ENCODE measurements at places on chromosomes 2 and 18. TPM values are rescaled to one million over a fixed set of nuclear protein-coding genes. Genes with fewer than 3 reads are reported as not detected.

MBD2 gene
- total RNA-seq = 96.3 TPM

MBD1 gene
- total RNA-seq = 123 TPM

NMUR1 gene
- 0.94 TPM for total RNA-seq

C2orf42 gene
- total RNA-seq = 33.8 TPM

COBLL1 gene
- 0.50 TPM for total RNA-seq

OTX1 gene
- not detected for total RNA-seq

DNA sequence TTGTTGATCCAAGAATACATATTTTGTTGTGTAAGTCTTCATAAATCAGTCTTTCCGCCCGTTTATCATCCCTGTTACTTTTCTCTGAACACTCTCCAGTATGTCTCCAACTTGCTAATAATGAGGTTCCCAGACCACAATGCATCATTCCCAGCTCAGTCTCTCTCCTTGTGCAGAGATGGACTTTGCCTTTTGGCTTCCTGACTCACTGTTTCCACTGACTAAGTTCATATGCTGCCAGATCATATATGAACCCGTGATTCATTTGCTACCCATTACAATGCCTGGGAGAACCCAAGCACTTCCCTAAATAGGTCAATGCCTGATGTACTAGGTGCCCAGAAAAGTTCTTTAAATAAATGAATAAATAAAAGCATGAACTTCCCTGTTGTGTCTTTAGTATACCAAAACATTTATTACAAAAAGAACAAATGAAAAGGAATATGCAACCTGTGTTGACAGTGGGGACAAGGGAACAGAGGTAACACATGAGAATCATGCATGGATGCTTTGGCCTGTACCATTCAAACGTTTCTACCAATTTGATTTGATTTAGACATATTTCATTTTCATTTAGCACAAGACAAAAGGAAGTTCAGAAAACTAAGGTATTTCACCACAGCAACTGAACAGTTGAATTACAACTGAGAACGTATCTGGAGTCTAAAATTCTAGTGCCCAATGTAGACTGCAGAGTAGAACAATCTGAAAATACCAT lies 215.4 kb upstream of the HNRNPA3 start:
- peak overlapping the region; percentile 62 for H3K4me3 ChIP-seq
- no peaks in the 10 kb centered on the region for H3K27me3 ChIP-seq
- H3K36me3 ChIP-seq = peaks cover 7% of the 10 kb centered on the region
- no peak for DNase-seq

DNA sequence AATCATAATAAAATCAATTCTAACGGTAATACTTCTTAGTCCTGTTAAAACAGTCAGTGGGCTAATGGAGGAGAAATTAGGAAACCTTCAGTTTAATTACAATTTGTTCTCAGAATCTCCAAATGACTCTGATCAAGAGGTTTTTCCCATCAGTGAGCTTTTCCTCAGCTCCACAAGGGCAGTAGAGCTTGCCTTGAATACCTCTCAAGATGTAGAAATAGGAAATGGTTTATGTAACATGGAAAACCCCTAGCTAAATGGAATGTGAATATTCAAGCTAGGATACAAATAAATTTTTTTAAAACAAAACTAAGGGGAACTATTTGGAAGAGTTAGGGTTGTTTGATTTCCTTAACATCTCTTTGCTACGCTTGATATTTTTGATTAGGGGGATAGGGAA lies 87.5 kb downstream of the PLEKHM3 start:
- H3K4me1 ChIP-seq = no peaks in the 10 kb centered on the region
- no peak overlapping the region for H3K27ac ChIP-seq
- H3K4me3 ChIP-seq = no peak overlapping the region

DNA sequence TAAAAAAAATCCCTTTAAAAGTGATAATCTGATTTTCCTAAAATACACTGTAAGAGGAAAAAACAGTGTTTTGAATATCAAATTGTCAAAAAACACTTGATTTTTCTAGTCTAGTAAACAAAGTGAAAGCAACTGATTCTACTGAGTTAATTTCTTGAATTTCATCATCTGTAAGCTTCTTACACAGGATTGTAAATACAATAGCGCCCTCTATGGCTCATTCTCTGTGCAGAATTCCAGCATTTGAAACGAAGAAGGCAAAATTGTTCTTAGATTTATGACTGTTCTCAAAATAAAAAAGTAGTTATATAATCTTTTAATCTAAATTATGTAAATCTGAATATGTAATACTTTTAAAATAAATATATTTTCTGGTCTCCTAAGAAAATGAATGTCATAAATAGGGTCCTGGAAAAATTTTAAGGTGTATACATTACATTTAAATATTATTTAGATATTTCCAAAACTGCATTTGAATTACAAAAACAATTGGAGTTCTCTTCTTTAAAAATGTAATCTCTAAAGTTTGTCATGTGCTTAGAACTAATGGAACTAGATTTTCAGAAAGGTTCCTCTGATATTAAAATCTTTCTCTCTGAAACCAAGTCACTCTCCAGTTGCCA lies 176.9 kb upstream of the MC4R start:
- H3K4me1 ChIP-seq = no peaks in the 10 kb centered on the region
- no peaks in the 10 kb centered on the region for H3K27me3 ChIP-seq
- H3K27ac ChIP-seq = no peak overlapping the region
- DNase-seq = no peak

DNA sequence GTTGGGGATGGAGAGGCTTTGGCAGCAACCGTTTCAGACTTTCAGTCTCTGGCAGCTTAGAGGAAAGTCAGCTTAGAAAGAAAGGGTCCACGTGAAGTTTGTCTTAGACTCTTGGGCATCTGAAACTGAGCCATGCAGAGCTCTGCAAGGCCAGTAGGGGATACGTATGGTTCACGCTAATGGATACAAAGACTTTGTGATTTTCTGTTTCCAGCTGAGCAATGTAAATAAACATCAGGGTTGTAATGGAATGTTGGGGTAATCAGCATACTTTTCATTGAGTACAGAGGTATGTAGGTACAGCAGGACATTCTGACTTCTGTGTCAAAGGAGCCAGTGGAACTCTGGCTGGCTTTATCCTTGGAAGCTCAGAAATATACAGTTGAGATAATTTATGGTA lies 31.0 kb downstream of the RALB start:
- H3K27ac ChIP-seq = no peak overlapping the region
- DNase-seq = no peak
- H3K36me3 ChIP-seq = peaks cover 53% of the 10 kb centered on the region

DNA sequence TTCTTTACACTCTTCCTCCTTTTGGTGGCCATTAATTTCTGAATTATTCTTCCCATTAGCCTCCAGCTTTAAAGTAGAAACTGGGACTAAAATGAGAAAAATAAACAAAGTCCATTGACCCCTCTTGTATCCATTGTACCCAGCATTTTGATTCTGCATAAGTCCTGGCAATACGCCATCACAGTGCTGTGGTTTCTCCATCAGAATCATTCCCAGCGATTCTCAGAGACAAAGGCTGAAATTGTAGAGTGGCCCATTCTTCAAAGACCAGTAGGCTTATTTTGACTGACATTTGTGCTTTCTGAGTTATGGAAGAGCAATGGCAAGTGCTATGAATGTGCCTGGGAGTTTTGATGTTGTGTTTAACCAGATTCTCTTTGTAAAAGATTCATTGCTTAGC lies 199.3 kb upstream of the GALNT5 start:
- no peaks in the 10 kb centered on the region for H3K4me1 ChIP-seq
- no peaks in the 10 kb centered on the region for H3K36me3 ChIP-seq
- no peak overlapping the region for H3K4me3 ChIP-seq
- H3K27me3 ChIP-seq = peaks cover 3% of the 10 kb centered on the region
- no peak for DNase-seq

- no peak overlapping the region for H3K4me3 ChIP-seq
- no peaks in the 10 kb centered on the region for H3K27me3 ChIP-seq
- no peak for DNase-seq
- H3K36me3 ChIP-seq = no peaks in the 10 kb centered on the region
Measured at GRCh38 chr2:35462226-35462998, 893.2 kb upstream of the CRIM1 start.

DNA sequence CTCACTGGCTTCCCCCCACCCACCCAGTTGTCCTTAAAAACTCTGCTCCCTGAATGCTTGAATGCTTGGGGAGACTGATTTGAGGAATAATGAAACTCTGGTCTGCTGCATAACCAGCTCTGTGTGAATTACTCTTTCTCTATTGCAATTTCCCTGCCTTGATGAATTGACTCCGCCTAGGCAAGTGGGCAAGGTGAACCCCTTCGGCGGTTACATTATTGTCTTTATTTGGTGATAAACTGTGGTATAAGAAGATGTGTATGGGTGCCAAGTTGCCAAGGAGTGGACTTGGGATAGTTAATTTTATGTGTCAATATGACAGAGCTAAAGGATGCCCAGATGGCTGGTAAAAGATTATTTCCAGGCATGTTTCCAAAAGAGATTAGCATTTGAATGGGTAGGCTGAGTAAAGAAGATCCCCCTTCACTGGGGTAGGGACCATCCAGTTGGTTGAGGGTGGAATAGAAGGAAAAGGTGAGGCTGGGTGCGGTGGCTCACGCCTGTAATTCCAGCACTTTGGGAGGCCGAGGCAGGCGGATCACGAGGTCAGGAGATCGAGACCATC lies 98.5 kb upstream of the HAAO start:
- no peak overlapping the region for H3K4me3 ChIP-seq
- H3K36me3 ChIP-seq = no peaks in the 10 kb centered on the region
- H3K27me3 ChIP-seq = peaks cover 5% of the 10 kb centered on the region
- no peak overlapping the region for H3K27ac ChIP-seq
- no peak for DNase-seq

GRCh38 chr18:50439460-50440015 lies 64.7 kb downstream of the SKA1 start:
- H3K36me3 ChIP-seq = no peaks in the 10 kb centered on the region
- H3K27me3 ChIP-seq = no peaks in the 10 kb centered on the region
- no peak overlapping the region for H3K4me3 ChIP-seq
- no peak overlapping the region for H3K27ac ChIP-seq

- H3K4me3 ChIP-seq = no peak overlapping the region
- H3K27ac ChIP-seq = no peak overlapping the region
- no peak for DNase-seq
- H3K27me3 ChIP-seq = no peaks in the 10 kb centered on the region
Measured at GRCh38 chr18:58407263-58407648, 221.6 kb downstream of the ALPK2 start.

DNA sequence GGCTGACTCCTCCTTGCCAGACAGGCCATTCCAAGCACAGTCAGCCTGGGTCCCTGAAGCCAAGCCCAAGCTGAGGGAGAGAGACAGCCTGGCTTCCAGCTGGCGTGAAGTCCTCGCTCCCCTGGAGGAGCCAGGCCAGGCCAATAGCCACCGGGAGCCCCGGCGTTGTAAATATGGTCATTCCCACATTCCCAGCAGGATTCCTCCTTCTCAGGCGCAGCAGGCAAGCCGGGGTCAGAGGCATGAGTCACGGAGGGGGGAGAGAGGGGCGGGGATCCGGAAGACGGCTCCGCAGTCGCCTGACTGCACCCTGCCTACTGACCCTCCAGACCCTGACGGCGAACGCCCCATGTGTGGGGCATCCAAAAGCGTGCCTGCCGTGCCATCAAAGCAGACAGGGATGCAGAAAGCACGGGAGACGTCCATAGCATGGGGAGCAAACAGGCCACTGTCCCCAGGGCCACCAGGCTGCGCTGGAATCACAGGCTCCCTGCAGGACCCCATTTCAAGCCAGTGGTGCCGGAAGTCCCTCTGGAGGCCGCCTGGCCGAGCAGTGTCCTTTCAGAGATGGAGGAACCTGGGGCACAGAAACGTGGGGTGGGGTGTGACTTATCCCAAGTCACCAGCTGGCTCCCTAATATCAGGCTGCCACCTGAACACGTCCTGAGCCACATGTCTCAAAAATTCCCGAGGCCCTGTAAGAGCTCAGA lies 48.2 kb downstream of the TWIST2 start:
- no peak overlapping the region for H3K4me3 ChIP-seq
- H3K27ac ChIP-seq = no peak overlapping the region
- no peaks in the 10 kb centered on the region for H3K4me1 ChIP-seq
- no peak for DNase-seq
- peaks cover 2% of the 10 kb centered on the region for H3K27me3 ChIP-seq
- H3K36me3 ChIP-seq = no peaks in the 10 kb centered on the region

DNA sequence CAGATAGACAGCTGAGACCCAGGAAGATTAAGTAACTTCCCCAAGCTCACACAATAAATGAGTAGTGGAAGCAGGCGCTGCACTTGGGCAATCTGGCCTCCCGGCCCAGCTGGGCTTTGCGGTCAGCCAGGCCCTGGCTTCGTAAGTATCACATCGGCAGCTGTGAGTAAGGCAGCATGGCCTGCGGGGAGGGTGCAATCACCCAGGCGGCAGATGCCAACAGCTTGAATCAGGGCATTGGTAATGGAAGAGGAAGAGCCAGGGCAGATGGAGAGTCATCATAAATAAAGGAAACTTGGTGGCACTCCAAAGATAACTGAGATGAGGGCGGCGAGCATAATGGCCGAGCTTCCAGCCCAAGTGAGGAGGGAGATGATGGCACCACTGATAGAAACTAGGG lies 217.9 kb upstream of the PID1 start:
- no peaks in the 10 kb centered on the region for H3K4me1 ChIP-seq
- H3K27me3 ChIP-seq = no peaks in the 10 kb centered on the region
- no peak overlapping the region for H3K27ac ChIP-seq
- no peak overlapping the region for H3K4me3 ChIP-seq

- H3K4me1 ChIP-seq = peaks cover 16% of the 10 kb centered on the region
- DNase-seq = no peak
- no peaks in the 10 kb centered on the region for H3K27me3 ChIP-seq
- no peak overlapping the region for H3K27ac ChIP-seq
- H3K36me3 ChIP-seq = peaks cover 57% of the 10 kb centered on the region
Measured at GRCh38 chr2:68811364-68811763, 59.8 kb downstream of the BMP10 start.

- no peaks in the 10 kb centered on the region for H3K4me1 ChIP-seq
- H3K36me3 ChIP-seq = no peaks in the 10 kb centered on the region
- H3K27ac ChIP-seq = no peak overlapping the region
- no peak overlapping the region for H3K4me3 ChIP-seq
- H3K27me3 ChIP-seq = peaks cover 9% of the 10 kb centered on the region
Measured at GRCh38 chr2:11044201-11044600, 111.1 kb upstream of the SLC66A3 start.

GRCh38 chr2:108220942-108221541 lies 18.7 kb upstream of the SULT1C3 start:
- no peak overlapping the region for H3K4me3 ChIP-seq
- H3K4me1 ChIP-seq = no peaks in the 10 kb centered on the region
- DNase-seq = no peak
- no peaks in the 10 kb centered on the region for H3K36me3 ChIP-seq

- no peak for DNase-seq
- H3K4me3 ChIP-seq = no peak overlapping the region
- H3K36me3 ChIP-seq = no peaks in the 10 kb centered on the region
- peaks cover 3% of the 10 kb centered on the region for H3K4me1 ChIP-seq
- peaks cover 18% of the 10 kb centered on the region for H3K27me3 ChIP-seq
- H3K27ac ChIP-seq = no peak overlapping the region
Measured at GRCh38 chr2:45102579-45103117, 93.4 kb upstream of the SIX2 start.

GRCh38 chr2:234286118-234286598 lies 210.7 kb downstream of the ARL4C start:
- H3K36me3 ChIP-seq = peaks cover 24% of the 10 kb centered on the region
- H3K27me3 ChIP-seq = no peaks in the 10 kb centered on the region
- no peak overlapping the region for H3K27ac ChIP-seq
- H3K4me1 ChIP-seq = peaks cover 50% of the 10 kb centered on the region
- no peak for DNase-seq
